ENCODE measurements at places on chromosomes 12 and 14. TPM values are rescaled to one million over a fixed set of nuclear protein-coding genes. Genes with fewer than 3 reads are reported as not detected.

Gene HOXC12
- polyA plus RNA-seq = not detected

Gene NUAK1
- 0.67 TPM for polyA plus RNA-seq

Gene AHNAK2
- 0.76 TPM for polyA plus RNA-seq

Gene NEUROD4
- polyA plus RNA-seq = not detected

GRCh38 chr14:70890826-70891659 lies 16.2 kb upstream of the PCNX1 start:
- DNase-seq = no peak
- H3K4me3 ChIP-seq = no peak overlapping the region
- H3K4me1 ChIP-seq = peaks cover 8% of the 10 kb centered on the region
- no peaks in the 10 kb centered on the region for H3K36me3 ChIP-seq
- H3K27ac ChIP-seq = no peak overlapping the region

- H3K4me1 ChIP-seq = peaks cover 41% of the 10 kb centered on the region
- no peak overlapping the region for H3K27ac ChIP-seq
- no peak overlapping the region for H3K4me3 ChIP-seq
- no peaks in the 10 kb centered on the region for H3K36me3 ChIP-seq
These were observed 5.1 kb downstream of the MON2 start for GRCh38 chr12:62471734-62472133.

DNA sequence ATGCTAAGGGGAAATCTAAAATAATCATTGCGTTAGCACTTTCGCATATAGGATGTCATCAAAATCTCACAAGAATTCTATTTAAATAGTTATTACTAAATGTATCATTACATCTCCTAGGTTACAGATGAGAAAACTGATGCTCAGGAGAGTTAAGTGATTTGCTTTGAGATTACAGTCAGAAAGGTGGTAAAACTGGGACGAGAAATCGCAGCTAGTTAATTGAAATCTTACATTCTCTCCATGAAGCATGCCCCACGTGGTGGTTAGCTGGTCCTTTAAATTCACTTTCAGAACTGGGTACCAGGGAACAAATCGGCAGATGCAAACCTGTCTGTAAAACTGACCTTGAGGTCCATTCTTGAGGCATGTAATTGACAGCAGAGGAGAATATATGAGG lies 71.8 kb upstream of the PLEKHG7 start:
- DNase-seq = no peak
- no peak overlapping the region for H3K4me3 ChIP-seq
- no peaks in the 10 kb centered on the region for H3K4me1 ChIP-seq
- H3K36me3 ChIP-seq = no peaks in the 10 kb centered on the region
- H3K27me3 ChIP-seq = no peaks in the 10 kb centered on the region

- H3K4me1 ChIP-seq = no peaks in the 10 kb centered on the region
- no peak overlapping the region for H3K27ac ChIP-seq
- no peak overlapping the region for H3K4me3 ChIP-seq
- H3K27me3 ChIP-seq = no peaks in the 10 kb centered on the region
- no peaks in the 10 kb centered on the region for H3K36me3 ChIP-seq
These were observed 119.0 kb upstream of the RASSF8 start for GRCh38 chr12:25839470-25839869.

DNA sequence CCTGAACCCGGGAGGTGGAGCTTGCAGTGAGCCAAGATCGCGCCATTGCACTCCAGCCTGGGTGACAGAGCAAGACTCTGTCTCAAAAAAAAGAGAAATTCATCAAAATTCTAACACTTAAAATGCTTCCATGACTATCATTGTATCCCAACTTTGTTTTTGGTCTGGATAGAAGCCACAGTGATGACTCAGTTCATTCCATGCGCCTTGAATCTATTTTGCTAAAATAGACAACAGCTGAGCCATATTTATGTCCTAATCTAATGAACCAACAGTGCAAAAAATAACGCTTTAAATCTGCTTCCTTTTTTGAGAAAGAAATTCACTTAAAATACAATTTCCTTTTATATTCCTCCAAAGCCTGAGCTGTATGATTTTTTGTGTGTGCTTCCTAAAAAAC lies 23.2 kb upstream of the BICD1 start:
- no peak overlapping the region for H3K27ac ChIP-seq
- H3K27me3 ChIP-seq = no peaks in the 10 kb centered on the region
- H3K4me3 ChIP-seq = no peak overlapping the region
- H3K36me3 ChIP-seq = no peaks in the 10 kb centered on the region

DNA sequence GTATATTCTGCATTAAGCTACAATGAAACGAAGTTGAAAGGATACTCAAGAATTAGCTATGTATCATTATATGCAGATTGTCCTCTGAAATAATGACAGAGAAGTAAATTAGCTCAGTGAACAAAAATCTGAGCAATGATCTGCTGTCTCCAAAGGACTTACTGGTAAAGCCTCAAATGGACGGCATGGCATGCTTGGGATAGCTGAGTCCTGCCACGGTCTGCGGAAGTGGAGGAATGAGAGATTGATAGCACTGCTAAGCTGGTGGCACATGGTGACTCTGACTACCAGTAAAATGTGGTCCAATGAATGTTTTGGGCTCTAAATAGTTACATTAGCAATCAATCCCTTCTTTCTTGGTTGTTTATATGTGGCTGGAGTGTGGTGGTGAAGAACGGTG lies 3.7 kb upstream of the DENND5B start:
- no peak overlapping the region for H3K27ac ChIP-seq
- H3K4me1 ChIP-seq = peaks cover 36% of the 10 kb centered on the region
- peaks cover 3% of the 10 kb centered on the region for H3K27me3 ChIP-seq
- no peak for DNase-seq
- no peaks in the 10 kb centered on the region for H3K36me3 ChIP-seq
